ENCODE measurements at places on chromosomes 2 and 18.

- ATAC-seq = no peak
Measured at GRCh38 chr2:190912726-190913125, 32.1 kb downstream of the GLS start.

DNA sequence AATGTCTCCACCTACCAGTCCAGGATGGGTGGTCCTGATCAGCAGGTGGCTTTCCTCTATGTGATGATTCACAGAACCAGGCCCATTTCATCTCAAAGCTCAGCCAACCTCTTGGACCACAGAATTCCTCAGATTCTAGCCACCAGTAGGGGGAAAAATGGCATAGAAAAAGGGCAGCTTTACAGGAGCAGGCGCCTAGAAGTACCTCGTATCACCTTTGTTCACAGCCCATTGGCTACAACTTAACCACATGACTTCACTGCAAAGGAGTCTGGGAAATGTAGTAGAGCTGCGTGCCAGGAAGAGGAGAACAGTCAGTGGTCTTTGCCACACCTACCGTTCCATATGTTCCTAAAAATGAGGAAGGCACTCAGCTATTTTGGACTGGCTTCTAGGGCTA lies 62.8 kb upstream of the DTNA start:
- no peak for ATAC-seq

GRCh38 chr2:214076527-214076926 lies 334.3 kb upstream of the VWC2L start:
- ATAC-seq = no peak

- ATAC-seq = no peak
Measured at GRCh38 chr2:224722770-224723169, 6.6 kb upstream of the CCDC195 start.

- no peak for ATAC-seq
Measured at GRCh38 chr18:9735238-9735637, 27.1 kb downstream of the RAB31 start.

GRCh38 chr2:209456489-209456888 lies 32.6 kb downstream of the MAP2 start:
- no peak for ATAC-seq

GRCh38 chr2:68414452-68414851 lies 49.4 kb downstream of the PLEK start:
- no peak for ATAC-seq

GRCh38 chr2:68320118-68320641 lies 431 bp upstream of the CNRIP1 start:
- ATAC-seq = no peak

GRCh38 chr18:47873625-47874024 lies 56.8 kb downstream of the SMAD2 start:
- ATAC-seq = no peak

- no peak for ATAC-seq
Measured at GRCh38 chr18:78937166-78937565, 42.5 kb upstream of the SALL3 start.

DNA sequence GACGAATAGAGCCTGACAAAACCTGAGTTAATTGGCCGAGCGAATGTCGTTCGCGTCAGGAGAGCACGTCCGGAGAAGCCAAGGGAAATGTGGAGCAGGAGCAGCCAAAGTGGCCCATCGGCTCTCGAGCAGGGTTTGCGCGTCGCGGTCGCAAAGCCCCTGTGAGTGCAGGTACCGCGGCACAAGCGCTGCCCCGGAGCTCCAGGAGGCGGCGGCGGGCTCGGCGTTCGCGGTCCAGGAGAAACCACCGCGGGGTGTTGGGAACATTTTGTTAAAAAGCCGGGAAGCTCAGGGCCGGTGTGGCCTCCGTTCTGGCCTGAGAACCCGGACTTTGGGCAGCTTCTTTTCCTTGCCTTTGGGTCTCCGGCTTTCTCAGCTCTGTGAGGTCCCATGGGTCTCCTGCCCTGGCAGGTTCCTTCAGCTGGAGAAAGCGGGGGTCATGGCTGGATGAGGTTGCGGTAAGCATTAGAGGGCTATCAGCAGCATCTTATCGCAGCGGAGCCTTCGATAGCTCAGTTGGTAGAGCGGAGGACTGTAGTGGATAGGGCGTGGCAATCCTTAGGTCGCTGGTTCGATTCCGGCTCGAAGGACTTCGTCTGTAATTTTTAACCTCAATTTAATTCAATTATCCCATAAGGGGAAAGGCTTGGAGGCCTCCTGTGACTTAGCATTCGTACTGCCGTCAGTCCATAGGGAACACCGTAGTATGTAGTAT lies 1.0 kb upstream of the AGBL5 start:
- ATAC-seq = peak; percentile 70

- no peak for ATAC-seq
Measured at GRCh38 chr18:12278741-12279682, 24.9 kb downstream of the CIDEA start.

GRCh38 chr2:158647436-158648231 lies 147.5 kb upstream of the DAPL1 start:
- no peak for ATAC-seq

- peak; percentile 43 for ATAC-seq
Measured at GRCh38 chr2:72770879-72771461, 54.9 kb downstream of the EXOC6B start.

GRCh38 chr2:190627448-190628412 lies 21.2 kb upstream of the NAB1 start:
- ATAC-seq = peak; percentile 63

DNA sequence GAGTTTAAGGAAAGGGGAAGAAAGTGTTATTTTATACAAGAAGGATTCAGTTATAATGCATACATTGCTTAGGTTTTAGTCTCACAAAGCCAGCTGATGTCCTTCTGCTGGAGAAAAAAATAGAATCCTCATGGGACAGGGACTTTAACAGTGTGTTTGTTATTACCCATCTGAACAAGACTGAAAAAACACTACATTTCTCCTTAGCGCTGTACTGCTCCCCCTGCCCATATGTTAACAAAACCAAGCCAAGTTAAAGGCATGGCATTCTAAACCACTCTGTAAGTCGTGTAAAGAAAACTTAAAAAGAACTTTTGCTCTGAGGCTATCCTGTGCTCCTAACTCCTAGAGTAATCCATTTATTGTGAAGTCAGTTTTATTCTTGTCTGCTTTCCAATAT lies 102.6 kb upstream of the NYAP2 start:
- ATAC-seq = no peak

- no peak for ATAC-seq
Measured at GRCh38 chr2:101125374-101125773, 25.8 kb downstream of the TBC1D8 start.

- ATAC-seq = no peak
Measured at GRCh38 chr18:12035481-12035880, 54.2 kb downstream of the IMPA2 start.

GRCh38 chr2:111005307-111005706 lies 115.4 kb upstream of the BCL2L11 start:
- ATAC-seq = no peak

- no peak for ATAC-seq
Measured at GRCh38 chr2:34266908-34267697, 668.0 kb upstream of the FAM98A start.

DNA sequence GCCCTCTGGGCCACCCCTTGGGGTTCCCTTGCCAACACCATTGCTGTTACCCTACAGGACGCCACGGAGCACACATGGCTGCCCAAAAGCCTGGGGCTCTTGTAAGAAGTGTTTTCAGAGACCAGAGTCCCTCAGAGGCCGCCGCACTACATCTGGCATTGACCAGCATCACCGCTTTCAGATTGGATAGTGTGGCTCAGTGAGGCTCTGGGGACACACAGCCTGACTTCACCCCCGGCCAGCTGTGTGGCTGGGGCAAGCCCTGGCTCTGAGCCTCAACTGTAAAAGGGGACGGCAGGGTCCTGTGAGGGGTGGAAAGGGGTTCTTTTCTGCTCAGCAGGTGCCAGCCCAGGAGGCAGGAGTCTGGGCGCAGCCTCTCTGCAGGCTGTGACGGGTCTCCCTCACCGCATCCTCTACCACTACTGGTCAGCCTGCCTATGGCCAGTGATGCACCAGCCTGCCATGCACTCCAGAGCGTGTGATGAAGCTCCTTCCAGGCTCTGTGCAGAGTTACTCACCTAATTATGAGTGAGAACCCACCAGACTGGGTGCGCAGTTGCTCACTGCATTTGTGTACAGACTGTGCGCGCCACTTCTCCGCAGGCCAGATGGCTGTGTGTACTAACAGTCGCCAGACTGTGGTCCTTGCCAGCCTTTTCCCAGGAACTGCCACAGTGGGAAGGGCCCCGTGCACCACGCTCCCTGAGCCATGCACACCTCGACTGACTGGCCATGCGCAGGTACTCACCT lies 10.7 kb upstream of the OTOF start:
- ATAC-seq = no peak

DNA sequence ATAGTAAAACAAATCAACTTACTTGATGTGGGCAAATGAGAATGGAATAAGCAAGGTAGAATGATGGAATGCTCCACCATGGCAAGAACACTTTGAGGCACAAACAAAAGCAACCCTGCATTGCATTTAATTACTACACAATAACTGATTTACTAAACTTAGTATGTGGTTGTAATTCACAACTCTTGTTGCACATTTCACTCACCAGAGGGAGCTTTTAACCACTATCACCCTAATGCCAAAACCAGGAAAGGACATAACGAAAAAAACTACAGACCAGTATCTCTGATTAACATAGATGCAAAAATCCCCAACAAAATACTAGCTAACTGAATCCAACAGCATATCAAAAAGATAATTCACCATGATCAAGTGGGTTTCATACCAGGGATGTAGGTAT lies 659.8 kb downstream of the CPS1 start:
- no peak for ATAC-seq

- no peak for ATAC-seq
Measured at GRCh38 chr2:161158882-161159281, 1.3 kb upstream of the TANK start.

GRCh38 chr2:103784261-103784660 lies 1022.4 kb downstream of the TMEM182 start:
- no peak for ATAC-seq

- peak; percentile 10 for ATAC-seq
Measured at GRCh38 chr2:55519938-55520885, 694 bp downstream of the CFAP36 start.

DNA sequence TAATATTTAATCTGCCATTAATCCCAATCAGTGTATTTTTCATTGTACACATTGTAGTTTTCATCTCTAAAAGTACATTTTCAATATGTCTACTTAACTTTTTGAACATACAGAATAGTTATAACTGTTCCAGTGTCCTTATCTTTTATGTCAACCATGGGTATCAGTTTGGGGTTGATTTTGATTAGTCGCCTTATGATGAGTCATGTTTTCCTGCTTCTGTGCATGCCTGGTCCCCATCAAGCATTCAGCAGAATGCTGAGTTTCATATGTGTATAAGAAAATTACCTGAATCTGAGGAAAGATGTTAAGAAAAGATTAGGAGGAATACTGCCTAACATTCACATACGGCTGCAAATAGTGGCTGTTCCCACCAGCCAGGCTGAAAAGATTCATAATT lies 17.7 kb downstream of the SPDYA start:
- no peak for ATAC-seq

- ATAC-seq = no peak
Measured at GRCh38 chr2:239017491-239018098, 169.7 kb downstream of the TWIST2 start.

DNA sequence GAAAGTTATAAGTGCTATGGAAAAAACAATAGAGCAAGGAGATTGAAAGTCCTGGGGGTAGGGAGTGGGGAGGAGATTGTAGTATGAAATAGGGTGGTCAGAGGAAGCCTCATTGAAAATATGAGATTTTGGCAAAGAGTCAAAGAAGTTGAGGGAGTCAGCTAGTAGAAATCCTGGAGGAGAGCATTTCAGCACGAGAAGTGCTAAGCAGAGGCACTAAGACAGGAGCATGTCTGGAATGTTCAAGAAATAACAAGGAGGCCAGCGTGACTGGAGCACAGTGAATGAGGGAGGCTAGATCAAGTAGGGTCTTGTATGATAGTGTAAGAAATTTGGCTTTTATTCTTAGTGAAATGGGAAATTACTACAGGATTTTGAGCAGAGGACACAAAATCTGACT lies 2.1 kb upstream of the TSPYL6 start:
- no peak for ATAC-seq

DNA sequence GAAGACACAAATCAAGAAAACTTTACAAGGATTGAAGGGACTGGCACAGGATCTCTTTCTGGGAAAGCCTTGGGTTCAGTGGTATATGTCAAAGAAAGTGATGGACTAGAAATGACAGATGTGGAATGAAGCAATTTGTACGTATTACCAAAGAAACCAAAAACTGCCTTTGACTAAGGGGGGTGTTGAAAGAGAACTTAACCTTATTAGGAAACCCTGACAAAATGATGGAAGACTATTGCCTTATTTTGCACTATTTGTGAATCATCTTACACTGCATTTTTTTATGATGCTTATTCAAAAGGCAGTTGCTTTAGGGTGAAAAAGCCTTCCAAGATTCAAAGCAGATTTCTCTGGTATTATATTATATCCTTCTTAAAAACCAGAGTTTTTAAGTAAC lies 4.0 kb downstream of the TSGA10 start:
- no peak for ATAC-seq

GRCh38 chr18:7259475-7259874 lies 28.6 kb downstream of the LRRC30 start:
- no peak for ATAC-seq

GRCh38 chr2:38654528-38655381 lies 11.2 kb upstream of the GALM start:
- no peak for ATAC-seq

GRCh38 chr2:48070415-48070814 lies 164.1 kb upstream of the FBXO11 start:
- no peak for ATAC-seq

- ATAC-seq = no peak
Measured at GRCh38 chr2:2850218-2850755, 519.2 kb upstream of the MYT1L start.

DNA sequence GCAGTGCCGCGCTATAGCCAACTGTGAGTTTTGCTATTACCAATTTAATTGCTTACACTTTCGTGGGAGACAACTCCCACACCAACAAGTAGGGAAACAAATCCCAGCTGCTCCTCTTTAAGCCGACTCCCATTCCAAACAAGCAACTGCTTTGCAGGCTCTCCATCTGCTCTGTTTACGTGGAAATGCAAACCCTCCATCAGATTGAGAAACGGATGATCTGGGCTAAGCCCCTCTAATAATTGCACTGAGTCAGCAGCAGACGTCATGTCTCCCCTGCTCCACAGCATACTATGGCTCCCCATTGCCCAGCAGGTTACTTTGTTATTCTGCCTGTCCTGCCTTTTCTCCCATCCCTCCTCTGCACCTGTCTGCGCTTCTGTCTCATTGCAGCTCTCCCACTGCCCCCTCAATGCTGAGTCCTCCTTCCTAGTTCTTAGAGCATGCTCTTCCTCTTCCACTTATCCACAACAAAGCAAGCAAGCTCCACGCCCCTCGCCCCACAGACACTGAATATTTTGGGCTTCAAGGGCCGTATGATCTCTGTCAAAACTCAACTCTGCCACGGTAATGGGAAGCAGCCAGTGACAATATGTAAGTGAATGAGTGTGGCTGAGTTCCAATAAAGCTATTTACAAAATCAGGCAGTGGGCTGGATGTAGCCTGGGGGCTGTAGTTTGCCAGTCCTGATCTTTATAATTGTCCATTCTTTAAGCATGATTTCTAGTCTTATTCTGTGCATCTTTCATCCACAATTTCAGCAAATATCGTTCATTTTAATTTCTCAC lies 39.5 kb upstream of the ARL4C start:
- ATAC-seq = no peak

Data from activated CD4-positive, CD25-positive, alpha-beta regulatory T cell treated with anti-CD3 and anti-CD28 coated beads, Interleukin-2, amount 50 U/mL, for 24 hours (primary cell).